ENCODE measurements at places on chromosomes 6 and 20. TPM values are rescaled to one million over a fixed set of nuclear protein-coding genes. Genes with fewer than 3 reads are reported as not detected.

DNA sequence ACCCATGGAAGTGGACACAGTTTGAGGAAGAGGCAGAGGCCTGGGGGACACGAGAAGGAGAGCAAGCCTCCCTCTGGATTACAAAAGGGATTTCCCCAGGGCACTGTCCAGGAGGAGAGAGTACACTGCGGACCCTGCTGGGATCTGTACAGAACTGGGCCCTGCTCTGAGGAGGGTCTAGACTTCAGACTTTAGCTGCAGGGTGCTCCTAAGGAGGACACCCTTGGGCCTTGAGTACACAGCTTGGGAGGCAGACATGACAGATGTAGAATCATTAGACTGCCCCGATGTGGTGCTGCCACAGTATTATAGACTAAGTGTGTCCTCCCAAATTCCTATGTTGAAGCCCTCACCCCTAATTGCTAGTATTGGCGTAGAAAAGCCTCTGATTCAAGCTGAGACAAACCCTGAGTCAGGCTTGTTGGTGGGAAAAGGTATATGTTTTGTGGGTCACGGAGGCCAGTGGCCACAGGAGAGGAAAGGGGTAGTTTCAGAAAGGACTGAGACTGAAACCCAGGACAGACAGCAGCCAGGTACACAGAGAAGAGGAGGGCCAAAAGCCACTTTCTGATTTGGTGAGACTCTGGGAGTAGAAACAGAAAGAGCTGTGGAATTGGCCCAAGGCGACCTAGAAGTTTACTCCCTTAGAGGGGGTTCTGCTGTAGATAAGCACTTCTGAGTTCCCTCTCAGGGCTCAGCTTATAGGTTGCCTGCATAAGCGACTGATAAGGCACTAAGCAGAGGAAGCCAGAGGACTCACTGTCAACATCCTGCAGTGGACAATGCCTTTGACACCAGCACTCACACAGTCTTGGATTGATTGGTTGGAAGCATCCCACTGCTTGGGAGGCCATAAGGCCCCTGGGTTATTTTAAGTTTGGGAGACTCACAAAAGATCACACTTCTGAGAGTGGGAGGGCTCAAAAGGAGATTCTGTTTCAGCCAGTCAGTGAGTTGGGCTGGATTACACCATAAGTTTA is 16.5 kb upstream of the SH3BGRL2 start:
- no peak overlapping the region for H3K4me3 ChIP-seq
- H3K27ac ChIP-seq, result no peak overlapping the region
- H3K4me1 ChIP-seq, result no peaks in the 10 kb centered on the region
- H3K36me3 ChIP-seq, result no peaks in the 10 kb centered on the region
- DNase-seq, result no peak

- H3K36me3 ChIP-seq, result no peaks in the 10 kb centered on the region
- peak; percentile 86 for DNase-seq
- no peak overlapping the region for H3K4me3 ChIP-seq
- no peaks in the 10 kb centered on the region for H3K4me1 ChIP-seq
- H3K27me3 ChIP-seq, result no peaks in the 10 kb centered on the region
These were observed 27.3 kb upstream of the STX16 start for GRCh38 chr20:58623579-58624473.

STMND1 gene
- total RNA-seq, result 1.4 TPM

DNA sequence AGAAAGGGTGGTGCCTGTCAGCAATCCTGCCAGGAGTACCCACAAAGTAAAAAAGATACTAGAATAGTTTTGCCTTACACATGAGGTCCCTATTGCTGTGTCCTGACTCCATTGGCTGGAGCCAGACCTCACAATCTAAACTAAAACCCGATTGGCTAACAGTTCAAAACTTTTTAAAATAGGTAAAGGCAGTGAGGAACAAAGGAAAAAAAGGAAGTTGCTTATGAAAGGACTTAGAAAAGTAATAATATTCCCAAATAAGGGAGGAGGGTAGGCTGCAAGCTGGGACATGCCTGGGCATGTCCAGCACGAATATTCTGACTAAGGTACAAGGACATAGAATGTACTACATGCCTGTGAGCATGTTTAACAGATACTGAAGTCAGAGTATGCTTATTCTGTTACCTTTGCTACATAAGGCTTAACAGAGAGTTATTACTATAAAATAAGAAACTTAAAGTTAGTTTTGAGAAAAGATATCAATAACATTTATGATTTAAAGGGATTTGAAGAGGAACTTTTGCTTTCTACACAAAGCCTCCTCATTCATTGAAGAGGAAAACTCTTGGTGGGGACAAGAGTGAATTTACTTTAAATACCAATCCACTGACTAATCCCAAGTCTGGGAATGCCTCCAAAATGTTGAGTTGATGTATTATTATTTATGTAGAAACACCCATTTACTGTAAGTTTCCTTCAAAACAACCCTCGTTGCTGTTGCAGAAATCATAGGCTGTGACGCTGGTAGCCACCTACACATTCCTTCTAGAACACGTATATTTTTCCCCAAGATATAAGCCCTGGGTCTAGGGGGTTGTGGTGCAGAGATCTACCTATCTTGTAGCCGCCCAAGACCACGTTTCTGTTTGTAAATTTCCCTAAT is 8.2 kb upstream of the MTHFD1L start:
- no peaks in the 10 kb centered on the region for H3K36me3 ChIP-seq
- no peaks in the 10 kb centered on the region for H3K4me1 ChIP-seq
- no peak overlapping the region for H3K4me3 ChIP-seq
- peak overlapping the region; percentile 74 for H3K27ac ChIP-seq
- H3K27me3 ChIP-seq, result no peaks in the 10 kb centered on the region
- DNase-seq, result peak; percentile 31

- H3K27me3 ChIP-seq, result no peaks in the 10 kb centered on the region
- H3K36me3 ChIP-seq, result no peaks in the 10 kb centered on the region
- no peak overlapping the region for H3K27ac ChIP-seq
- H3K4me1 ChIP-seq, result no peaks in the 10 kb centered on the region
These were observed 16.8 kb downstream of the IL17F start for GRCh38 chr6:52227495-52227894.

PRRT1 gene
- total RNA-seq, result not detected

SMOC2 gene
- 139 TPM for total RNA-seq

PGK2 gene
- total RNA-seq, result 0.14 TPM

FILIP1 gene
- 23.1 TPM for total RNA-seq

LY6G6D gene
- total RNA-seq, result not detected

DNA sequence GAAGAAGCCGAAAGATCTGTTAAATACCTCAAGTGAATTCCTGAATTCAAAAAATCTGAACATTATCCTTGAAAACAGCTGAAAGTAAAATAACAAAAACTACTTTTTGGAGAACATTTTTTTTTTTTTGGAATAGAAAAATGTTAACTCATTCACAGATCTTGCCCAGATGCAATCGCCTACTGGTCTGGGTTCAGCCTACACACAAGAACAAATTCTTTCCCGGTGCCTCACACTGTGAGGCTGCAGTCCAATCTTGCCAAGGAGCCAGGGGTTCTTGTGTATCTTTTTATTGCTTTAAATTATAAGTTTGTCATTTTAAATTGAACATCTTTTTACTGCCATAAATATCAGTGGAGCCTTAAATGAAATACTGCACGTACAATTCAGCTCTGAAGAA is 41.2 kb upstream of the TMEM200A start:
- no peak overlapping the region for H3K4me3 ChIP-seq
- no peak for DNase-seq
- no peaks in the 10 kb centered on the region for H3K4me1 ChIP-seq
- H3K27me3 ChIP-seq, result no peaks in the 10 kb centered on the region
- no peaks in the 10 kb centered on the region for H3K36me3 ChIP-seq

- no peak overlapping the region for H3K27ac ChIP-seq
- no peaks in the 10 kb centered on the region for H3K36me3 ChIP-seq
- H3K4me1 ChIP-seq, result no peaks in the 10 kb centered on the region
These were observed 41.6 kb downstream of the C6orf15 start for GRCh38 chr6:31070711-31071197.

DNA sequence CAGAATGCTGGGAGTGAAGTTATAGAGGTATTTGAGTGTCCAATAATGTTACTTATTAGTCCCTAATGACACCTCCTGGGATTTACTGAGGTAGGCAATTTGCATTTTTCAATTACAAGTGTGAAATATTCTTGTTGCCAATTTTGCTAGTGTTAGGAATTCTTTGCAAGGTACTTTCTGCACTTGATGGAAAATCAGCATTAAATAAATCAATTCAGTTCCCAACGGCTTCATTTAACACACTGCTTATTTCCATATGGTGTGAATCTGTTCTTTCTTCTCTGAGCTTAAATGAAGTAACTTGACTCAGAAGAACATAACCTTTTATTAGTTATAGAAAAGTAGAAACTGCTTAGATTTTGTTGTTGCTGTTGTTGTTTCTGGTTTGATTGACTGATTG is 21.2 kb downstream of the CCN2 start:
- no peaks in the 10 kb centered on the region for H3K27me3 ChIP-seq
- H3K4me1 ChIP-seq, result no peaks in the 10 kb centered on the region
- DNase-seq, result no peak
- no peak overlapping the region for H3K27ac ChIP-seq

- DNase-seq, result peak; percentile 40
- H3K4me1 ChIP-seq, result no peaks in the 10 kb centered on the region
- no peak overlapping the region for H3K4me3 ChIP-seq
- no peaks in the 10 kb centered on the region for H3K27me3 ChIP-seq
- no peak overlapping the region for H3K27ac ChIP-seq
- no peaks in the 10 kb centered on the region for H3K36me3 ChIP-seq
These were observed 4.9 kb upstream of the BIRC7 start for GRCh38 chr20:63230800-63231268.

TFAP2C gene
- total RNA-seq, result 6.0 TPM

RNF217 gene
- total RNA-seq, result 42.0 TPM

CLPSL2 gene
- not detected for total RNA-seq

DNA sequence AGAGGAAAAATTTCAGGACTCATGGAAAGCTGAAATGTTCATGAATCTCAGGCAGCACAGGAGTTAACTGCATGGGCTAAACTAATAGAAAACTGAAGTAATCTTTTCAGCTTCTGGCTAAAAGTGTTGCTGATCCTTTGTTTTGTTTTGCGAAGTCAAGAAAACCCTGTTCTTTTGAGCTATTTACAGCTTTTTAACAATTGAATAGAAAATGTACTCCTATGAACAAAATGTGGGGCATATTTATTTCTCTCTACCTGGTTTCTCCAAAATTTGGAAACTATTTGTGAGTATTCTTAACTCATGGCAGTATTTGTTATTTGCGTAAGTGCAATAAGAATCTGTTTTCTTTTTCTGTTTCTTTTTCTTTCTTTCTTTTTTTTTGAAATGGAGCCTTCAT is 818.8 kb upstream of the CITED2 start:
- H3K27ac ChIP-seq, result no peak overlapping the region
- no peaks in the 10 kb centered on the region for H3K4me1 ChIP-seq
- no peak for DNase-seq

GRCh38 chr6:52362443-52363227 is 684 bp downstream of the PAQR8 start:
- H3K4me1 ChIP-seq, result no peaks in the 10 kb centered on the region
- H3K4me3 ChIP-seq, result peak overlapping the region; percentile 69
- DNase-seq, result peak; percentile 39
- H3K27ac ChIP-seq, result peak overlapping the region; percentile 81
- no peaks in the 10 kb centered on the region for H3K27me3 ChIP-seq

DNA sequence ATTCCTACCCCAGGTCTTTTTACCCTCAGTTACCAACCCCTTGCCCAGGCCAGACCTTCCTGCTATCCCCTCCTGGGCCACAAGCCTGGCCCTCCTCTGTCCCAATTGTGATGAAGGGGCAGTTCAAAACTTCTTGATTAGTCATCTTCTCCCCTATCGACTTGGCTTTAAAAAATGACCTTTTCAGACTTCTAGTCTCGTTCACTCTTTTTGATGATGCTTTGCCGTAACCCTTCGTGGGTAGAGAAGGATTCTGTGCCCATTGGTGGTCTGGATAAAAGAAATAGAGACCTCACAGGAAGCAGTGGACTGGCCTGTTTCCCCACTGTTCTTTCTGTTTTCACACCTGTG is 5.5 kb downstream of the VEGFA start:
- DNase-seq, result no peak
- peaks cover 5% of the 10 kb centered on the region for H3K4me1 ChIP-seq
- H3K4me3 ChIP-seq, result no peak overlapping the region
- no peaks in the 10 kb centered on the region for H3K27me3 ChIP-seq
- no peaks in the 10 kb centered on the region for H3K36me3 ChIP-seq

TRIM40 gene
- not detected for total RNA-seq

SEMG1 gene
- total RNA-seq, result not detected

AGER gene
- total RNA-seq, result 0.59 TPM

REM1 gene
- 12.1 TPM for total RNA-seq

ASIP gene
- not detected for total RNA-seq

GRCh38 chr6:107741191-107741680 is 82.9 kb downstream of the SCML4 start:
- H3K27ac ChIP-seq, result no peak overlapping the region
- no peak overlapping the region for H3K4me3 ChIP-seq
- H3K4me1 ChIP-seq, result no peaks in the 10 kb centered on the region
- DNase-seq, result no peak
- H3K36me3 ChIP-seq, result no peaks in the 10 kb centered on the region

- H3K27me3 ChIP-seq, result no peaks in the 10 kb centered on the region
- DNase-seq, result peak; percentile 77
- H3K36me3 ChIP-seq, result no peaks in the 10 kb centered on the region
- H3K4me3 ChIP-seq, result no peak overlapping the region
- H3K27ac ChIP-seq, result no peak overlapping the region
- no peaks in the 10 kb centered on the region for H3K4me1 ChIP-seq
These were observed 138.9 kb downstream of the TMEM242 start for GRCh38 chr6:157184202-157185015.

SAMD10 gene
- total RNA-seq, result not detected

All from uterus (tissue), 4 donors.